Fibroblast of the conjunctiva (primary cell): ENCODE measurements at places on chromosomes 5 and 9.

- no peak for DNase-seq
Measured at GRCh38 chr5:17808566-17808965, 174.3 kb downstream of the TAF11L14 start.

DNA sequence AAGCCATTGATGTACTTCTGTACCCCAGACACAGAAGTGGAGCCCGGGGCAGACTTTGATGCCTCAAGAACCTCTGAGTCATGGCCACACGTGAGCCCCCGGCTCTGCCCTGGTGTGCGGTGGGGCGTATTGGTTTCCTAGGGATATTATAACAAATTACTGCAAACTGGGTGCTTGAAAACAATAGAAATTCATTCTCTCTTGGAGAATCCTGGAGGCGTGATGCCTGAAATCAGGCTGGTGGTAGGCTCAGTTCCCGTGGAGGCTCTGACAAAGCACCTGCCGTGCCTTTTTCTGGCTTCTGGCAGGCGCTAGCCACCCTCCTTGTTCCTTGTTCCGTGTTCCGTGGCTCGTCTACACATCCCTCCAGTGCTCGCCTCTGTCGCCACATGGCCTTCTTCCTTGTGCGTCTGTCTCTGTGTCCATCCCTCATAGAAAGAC, 24.2 kb downstream of the NEK6 start:
- DNase-seq = no peak

- no peak for DNase-seq
Measured at GRCh38 chr9:121954477-121955140, 138.5 kb downstream of the TTLL11 start.

- no peak for DNase-seq
Measured at GRCh38 chr9:136625101-136626065, 37.3 kb upstream of the EGFL7 start.

DNA sequence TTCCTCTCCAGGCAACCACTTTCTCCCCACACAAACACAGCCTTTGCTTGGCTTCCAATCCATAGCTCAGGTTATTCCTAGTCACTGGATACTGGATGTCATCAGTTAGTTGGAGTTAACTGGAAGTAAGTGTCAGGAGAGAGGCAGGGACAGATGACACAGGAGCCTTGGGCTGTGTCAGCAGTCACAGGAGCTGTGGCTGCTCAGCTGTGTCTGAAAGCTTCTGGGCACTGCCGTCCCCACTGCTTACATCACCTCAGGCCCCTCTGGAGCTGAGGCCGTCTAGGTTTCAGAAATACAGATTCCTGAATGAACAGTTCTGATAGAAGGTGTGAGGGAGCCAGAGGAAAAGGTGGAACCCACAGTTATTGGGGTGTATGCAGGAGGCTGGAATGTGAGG, 17.3 kb upstream of the FAM240B start:
- DNase-seq = no peak
